Germinal center (tissue), 1 donor: ENCODE measurements at places on chromosomes 6 and 20.

- no peak for DNase-seq
These were observed 134.9 kb downstream of the GMDS start for GRCh38 chr6:2110504-2110903.

DNA sequence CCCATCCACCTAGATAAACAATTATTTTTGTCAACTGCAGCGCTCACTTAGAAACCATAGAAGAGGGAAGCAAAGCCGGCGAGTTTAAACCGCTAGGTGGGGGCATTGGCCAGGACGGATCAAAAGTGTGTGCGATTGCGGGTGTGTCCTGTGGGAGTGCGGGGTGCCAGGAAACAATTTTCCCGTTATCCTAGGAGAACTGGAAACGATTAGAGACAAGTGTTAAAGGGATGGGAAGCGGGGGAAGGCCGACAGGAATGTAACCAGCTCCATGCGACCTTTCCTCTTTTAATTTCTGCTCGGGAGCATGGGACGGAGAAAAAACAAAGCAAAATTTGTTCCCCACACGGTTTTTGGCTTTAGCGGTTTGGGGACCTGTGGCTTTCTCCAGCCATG lies 2.8 kb upstream of the HTR1B start:
- DNase-seq, result peak; percentile 12

DNA sequence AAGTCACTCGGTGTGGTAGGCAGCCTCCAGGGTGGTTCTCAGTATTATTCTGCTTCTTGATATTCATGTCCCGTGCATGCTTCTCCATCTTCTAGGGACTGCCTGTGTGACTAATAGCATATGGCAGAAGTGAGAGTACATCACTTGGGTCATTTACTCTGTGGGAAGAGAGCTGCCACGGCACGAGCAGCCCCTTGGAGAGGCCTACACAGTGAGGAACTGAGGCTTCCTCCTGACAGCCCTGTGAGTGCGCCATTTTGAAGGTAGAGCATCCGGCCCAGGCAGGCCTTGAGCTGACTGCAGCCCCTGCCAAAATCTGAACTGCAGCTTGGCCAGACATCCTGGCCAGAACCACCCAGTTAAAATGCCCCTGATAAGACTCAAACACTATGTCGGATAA lies 17.3 kb upstream of the MCUR1 start:
- no peak for DNase-seq

- DNase-seq, result peak; percentile 97
These were observed at the start of gene RPP21 for GRCh38 chr6:30344868-30345671. Gene RPP21 (plus strand): TSS chr6:30345156. CDS start chr6:30345172, 16 bp downstream.

DNA sequence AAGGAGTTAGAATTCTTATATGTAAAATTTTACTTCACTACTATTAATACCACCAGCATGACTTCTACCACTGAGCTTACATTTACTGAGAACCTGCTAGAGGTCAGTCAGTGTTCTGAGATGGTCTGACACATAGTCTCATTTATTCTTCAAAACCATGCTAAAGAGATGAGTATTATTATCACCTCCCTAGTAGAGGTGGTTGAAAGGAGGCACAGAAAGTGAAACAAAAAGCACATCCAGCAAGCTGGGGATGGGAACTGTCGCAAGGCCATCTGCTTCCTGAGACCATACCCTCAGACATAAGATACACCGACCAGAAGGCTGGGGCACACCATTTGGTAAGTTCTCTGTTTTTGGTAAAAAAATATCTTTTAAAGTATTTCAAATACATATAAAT lies 137.7 kb downstream of the INSM1 start:
- DNase-seq, result no peak

- no peak for DNase-seq
These were observed 32.9 kb upstream of the SLC22A3 start for GRCh38 chr6:160315310-160315709.

DNA sequence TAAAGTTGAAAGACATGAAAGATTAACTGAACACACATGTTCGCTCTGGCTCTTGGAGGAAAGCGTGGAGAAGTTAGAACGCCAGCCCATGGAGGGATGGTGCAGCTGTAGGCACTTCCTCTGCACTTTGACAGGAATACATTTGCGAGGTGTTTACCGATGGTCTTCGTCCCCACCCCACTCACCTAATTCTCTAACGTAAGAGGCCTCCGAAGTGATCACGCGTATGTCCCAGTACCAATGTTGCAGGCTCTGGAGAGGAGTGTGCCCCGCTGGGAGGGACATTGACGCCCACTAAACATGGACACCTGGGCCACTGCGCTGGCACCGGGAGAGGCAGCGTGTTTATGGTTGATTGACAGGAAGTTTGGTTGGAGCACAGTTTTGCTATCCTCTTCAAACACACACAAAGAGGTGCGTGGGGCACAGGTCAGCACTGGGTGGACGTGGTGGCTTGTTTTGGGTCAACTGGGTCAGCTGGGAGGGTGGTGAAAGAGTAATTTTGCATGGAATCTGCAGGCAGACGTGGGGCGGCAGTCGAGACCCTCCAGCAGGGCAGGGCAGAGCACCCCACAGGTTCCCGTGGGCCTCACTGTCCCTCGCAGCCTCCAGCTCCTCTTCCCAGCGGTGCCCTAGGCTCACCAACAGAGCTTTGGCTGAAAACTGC lies 110.1 kb downstream of the DLL1 start:
- no peak for DNase-seq

- no peak for DNase-seq
These were observed 55.5 kb downstream of the AFDN start for GRCh38 chr6:167882244-167882643.

GRCh38 chr20:25252230-25252651 lies 4.4 kb downstream of the PYGB start:
- no peak for DNase-seq

DNA sequence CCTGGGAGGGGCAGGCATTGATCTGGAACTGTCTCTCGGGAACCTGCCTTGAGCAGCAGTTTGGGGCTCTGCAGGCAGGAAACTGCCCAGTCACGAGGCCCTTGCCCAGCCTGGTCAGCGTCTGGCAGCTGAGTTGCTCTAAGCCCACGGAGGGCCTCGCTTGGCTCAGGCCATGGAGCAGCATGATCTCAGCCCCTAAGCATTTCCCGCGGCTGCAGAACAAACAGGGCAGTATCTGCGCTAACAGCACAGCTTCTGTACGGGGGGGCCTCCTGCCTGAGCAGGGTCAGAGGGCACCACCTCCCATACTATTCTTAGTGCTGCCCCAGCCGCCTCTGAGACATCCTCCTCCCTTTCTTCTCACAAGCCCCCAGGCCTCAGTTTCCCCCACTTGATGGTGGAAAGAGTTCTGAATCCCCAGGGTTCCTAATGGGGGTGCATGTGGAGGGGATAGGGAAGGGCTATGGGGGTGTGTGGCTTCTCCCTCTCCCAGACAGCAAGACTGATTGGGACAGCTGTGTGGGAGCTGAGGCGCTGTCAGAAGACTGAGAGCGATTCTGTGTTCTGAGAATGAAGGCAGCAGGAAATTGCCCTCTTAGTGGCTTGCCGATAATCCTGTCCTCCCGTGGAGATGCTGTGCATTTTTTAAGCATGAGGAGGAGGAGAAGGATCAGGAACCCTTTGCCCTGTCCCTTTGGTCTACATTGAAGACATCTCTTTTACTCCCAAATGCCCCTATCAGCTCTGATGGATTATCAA lies 46.4 kb downstream of the MOCS1 start:
- DNase-seq, result no peak

DNA sequence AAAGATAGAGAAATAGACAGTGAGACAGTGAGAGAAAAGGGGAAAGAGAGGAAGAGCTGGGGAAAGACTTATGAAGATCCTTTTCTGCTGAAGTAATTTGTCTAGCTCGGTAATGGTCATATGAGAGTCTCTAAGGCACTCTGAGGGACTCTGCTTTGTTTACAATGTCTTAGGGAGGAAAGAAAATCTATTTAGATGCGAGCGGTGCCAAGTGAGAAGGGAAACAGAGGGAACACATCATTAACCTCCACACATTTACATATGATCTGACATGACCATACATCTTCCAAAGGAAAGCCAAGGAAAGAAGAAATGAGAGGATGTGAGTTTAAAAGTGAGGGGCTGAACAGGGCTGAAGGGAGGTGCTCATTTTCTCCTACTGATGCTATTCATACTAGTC lies 862.3 kb upstream of the CITED2 start:
- DNase-seq, result no peak

DNA sequence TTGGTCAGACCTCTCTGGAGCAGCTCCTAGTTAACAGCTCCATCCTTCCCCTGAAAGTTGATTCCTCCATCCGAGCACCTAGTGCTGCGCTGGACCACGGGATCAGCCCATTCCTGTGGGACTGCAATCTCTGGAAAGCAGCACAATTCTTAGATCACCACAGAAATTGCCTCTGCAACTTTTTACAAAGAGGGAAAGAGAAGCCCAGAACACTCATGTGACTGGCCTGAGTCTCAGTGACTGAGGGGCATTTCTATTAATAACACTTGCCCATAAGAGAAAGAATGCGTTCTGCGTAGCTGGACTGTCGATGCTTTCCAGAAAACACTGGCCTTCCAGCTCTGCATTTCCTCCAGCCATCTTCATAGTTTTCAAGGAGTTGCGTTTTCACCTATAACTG lies 18.3 kb downstream of the MPC1 start:
- DNase-seq, result no peak

DNA sequence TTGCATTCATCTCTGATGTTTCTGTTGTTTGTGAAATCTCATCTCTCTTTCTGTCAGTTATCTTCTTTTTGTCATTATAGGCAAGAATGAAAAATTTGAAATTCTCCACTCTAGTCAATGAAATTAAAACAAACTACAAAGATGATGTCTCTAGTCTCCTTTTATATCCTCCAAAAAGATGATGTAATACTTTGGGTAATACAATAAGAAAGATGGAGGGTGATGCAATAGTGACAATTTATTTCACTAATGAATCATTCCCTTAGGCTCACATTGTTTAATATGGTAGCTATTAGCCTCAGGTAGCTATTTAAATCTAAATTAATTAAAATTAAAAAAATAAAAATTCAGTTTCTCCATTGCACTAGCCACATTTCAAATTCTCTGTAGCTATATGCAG lies 145.4 kb downstream of the UST start:
- no peak for DNase-seq
